ENCODE measurements at places on chromosomes 11 and 22.

DNA sequence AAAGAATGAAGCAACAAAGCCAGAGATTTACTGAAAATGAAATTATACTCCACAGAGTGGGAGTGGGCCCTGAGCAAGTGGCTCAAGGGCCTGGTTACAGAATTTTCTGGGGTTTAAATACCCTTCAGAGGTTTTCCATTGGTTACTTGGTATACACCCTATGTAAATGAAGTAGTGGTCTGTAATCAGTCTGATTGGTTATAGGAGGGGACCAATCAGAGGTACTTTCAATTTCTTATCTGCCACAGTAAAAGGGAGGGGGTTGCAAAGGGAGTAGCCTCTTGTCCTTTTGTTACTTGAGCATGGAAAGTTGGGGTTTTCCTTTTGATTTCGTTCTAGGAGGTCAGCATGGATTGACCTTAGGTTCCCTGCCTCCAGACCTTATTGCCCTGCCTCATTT is 63.5 kb downstream of the ATM start:
- DNase-seq: no peak

DNA sequence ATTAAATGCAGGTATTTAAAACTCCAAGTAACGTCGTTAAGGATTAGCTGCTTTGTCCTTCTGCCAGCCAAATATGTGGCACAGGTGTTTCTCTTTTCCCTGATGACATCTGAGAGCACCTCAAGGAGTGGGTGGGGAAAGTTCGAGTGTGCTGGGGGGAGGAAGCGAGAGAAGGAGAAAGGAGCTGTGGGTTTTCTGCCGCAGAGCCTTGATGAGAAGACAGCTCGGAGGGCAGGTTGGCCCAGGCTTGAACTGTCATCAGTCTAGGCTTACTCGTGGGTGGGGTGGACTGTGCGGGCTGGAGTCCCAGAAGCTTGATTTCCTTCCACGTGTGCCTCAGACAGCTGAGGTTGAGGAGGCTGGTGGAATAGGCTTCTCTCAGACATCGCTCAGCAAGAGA is 15.2 kb upstream of the SORL1-AS1 start:
- no peak for DNase-seq

DNA sequence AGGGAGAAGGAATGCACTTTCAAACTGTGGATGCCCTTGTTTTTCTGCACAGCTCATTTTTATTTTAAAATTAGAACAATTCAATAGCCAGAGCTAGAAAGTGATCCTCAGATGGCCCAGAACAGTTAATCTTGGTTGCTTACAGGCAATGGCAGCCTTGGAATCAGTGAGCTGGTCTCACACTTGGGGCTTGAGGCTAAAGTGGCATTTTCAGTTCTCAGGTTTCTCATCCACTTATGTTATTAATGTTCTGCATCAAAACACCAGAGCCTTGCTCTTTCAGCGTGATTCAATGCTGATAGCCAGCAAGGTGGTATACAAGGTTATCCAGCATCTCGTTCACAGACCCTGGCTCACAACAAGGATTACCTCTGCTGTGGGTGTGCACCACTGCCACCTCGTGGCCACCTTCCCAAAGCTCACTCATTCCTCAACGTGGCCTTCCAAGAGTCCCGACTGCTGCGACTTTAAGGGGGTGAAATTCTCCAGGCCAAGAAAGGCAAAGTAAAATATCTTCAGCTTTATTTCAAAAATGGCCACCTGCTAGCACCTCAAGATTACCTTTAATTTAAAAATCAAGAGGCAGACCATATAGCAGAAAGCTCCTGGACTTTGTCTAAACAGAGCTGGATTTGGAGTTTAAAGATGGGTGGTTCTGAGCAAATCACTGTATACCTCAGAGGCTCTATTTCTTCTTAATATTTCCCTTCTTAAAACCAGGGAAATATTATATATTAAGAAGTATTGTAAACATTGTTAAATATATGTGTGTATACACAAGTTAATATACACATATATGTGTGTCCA is 34.2 kb upstream of the FSHB start:
- peak; percentile 56 for DNase-seq

GRCh38 chr22:26524870-26525269 is 12.6 kb upstream of the TFIP11 start:
- no peak for DNase-seq

GRCh38 chr11:75841739-75842138 is 26.7 kb downstream of the UVRAG start:
- DNase-seq: no peak

GRCh38 chr11:102604875-102605274 is 20.3 kb downstream of the MMP20 start:
- no peak for DNase-seq

- DNase-seq: no peak
Measured at GRCh38 chr11:119710417-119710816, 18.6 kb downstream of the NECTIN1 start.

GRCh38 chr11:100801225-100801999 is 114.3 kb downstream of the ARHGAP42 start:
- no peak for DNase-seq

- DNase-seq: no peak
Measured at GRCh38 chr11:9090488-9091043, 833 bp downstream of the SCUBE2 start.

DNA sequence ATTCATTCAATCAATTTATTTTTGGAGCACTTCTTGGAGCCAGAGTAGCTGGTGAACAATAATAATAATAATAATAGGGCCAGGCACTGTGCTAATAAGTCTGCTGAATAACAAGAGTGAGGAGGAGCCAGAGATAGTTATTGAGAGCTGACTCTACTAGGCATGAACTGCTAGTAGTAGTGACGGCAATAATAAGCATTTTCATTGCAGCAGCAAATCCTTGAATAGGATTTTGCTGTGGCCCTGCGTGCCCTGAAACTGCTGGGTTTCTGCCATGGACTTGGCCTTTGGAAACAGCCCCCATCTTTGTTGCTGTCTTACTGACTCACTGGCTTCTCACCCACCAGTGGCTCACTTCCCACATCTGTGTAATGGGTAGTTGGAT is 545.9 kb downstream of the MIAT start:
- DNase-seq: no peak

GRCh38 chr22:32800158-32800882 is 1.2 kb upstream of the TIMP3 start:
- no peak for DNase-seq

DNA sequence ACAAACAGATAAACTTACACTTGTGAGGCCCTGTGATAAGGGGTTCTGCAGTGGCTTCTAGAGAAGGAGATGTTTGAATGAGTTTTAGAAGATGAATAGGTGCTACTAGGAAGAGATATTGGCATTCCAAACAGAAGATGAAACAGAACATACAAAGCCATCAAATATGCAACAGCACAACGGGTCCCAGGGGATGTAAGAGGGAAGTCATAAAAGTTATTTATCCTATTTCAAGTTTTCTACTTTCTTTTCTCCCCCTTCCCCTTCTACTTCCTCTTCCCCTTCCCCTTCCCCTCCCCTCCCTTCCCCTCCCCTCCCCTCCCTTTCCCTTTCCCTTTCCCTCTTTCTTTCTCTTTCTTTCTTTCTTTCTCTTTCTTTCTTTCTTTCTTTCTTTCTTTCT is 94.9 kb upstream of the CADM1 start:
- DNase-seq: no peak

DNA sequence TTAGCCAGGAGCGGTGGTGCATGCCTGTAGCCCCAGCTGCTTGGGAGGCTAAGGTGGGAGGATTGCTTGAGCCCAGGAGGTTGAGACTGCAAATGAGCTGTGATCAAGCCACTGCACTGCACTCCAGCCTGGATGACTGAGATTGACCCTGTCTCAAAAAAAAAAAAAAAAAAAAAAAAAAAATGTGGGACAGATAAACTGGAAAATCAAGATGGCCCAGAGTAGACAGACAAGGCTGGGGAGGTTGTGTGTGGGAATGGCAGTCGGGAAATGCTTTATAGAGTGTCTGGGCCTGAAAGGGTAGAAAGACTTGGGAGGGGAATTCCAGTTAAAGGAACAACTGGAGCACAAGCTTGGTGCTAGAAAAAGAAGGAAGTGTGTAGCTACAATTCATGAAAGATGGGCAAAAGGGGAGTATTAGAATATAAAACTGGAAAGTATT is 18.2 kb upstream of the WDR74 start:
- no peak for DNase-seq

GRCh38 chr22:46879083-46879482 is 116.6 kb downstream of the TBC1D22A start:
- DNase-seq: no peak

GRCh38 chr11:69371731-69372588 is 78.0 kb downstream of the MYEOV start:
- peak; percentile 27 for DNase-seq

DNA sequence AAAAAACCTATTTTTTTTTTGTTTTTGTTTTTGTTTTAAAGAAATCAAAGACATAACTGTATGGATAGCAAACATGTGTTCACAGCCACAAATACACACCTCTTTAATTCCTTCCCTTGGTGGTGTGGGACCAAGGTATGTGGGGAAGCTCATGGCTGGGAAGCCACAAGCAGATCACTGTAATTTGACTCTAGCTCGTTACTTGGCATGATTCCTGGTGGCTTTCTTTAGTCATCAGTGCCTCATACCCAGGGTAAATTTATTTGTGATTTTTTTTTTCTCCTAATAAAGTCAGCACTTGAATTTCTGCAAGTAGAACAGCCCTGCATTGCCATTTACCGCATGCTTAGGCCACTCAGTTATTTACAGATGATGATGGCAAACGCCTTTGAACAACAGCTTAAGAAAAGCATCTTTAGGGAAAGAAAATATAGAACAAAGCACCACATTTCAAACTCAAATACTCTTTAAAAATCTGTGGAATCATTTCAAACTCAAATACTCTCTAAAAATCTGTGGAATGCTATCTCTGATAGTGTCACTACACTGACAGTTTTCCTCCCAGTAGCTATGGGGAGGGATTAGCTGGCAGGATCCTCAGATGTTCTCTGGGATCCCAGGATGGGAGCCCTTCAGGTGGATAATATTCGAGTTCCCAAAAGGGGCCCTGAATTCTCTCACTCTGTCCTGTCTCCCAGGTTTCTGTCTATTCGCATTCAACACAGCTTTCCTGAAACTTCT is 687.2 kb downstream of the OPCML start:
- no peak for DNase-seq

- DNase-seq: no peak
Measured at GRCh38 chr11:95919514-95919913, 4.4 kb downstream of the MTMR2 start.

DNA sequence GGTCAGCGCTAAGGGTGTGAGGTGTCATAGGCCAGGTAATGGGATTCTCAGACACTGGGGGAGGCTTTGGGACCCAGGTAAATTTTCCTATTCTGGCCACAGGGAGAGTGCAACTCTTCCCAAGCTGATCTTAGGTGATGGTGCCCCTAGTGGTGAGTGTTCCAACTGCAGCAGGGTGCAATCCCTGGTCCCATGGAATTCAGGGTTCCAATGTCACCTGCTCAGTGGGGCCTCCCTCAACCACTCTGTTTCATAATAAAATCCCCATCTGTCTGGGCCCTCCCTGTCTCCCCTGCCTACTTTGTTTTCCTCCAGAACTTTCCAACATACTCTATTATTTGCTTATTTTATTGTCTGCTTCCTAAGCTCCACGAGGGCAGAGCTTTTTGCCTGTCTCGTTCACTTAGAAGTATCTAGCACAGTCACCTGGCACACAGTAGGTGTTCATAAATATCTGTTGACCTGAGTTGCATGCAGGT is 2.9 kb upstream of the SGSM1 start:
- peak; percentile 75 for DNase-seq

DNA sequence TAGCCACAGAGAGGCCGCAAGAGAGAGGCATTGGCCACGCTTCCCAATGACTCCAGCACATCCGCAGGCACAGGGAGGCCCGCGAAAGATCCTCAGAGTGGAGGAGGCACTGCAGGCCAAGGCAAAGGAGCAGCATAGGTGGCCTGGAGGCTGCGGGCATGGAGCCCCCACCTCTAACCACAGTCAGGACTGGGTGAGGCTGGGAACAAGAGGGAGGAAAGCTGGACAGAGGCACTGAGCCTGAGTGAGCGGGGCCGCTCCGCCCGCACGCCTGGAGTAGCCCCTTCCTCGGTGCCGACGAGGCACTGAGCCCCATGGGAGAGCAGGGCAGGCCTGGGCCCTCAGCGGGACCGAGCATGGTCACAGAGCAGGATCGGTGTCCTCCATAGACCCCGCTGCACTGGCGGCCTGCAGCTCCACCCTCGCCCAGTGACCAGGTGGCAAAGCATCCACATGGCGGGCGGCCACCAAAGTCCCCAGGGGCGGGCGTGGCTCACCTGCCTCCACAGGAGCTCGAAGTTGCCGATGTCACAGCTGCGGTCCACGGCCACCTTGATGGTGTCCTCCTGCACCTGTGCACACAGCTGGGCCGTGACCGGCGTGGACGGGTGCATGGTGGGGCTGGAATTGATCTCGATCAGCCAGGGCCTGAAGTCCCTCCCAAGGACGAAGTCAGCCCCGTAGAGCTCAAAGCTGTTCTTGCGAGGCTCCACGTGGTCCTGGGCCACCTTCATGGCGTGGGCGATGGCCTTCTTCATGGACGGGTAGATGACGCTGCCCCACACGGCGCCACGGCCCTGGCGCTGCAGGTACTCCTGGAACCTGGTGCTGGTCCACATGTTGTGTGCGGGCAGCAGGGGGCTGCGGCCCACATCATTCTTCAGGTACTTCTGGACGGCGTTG is 18.9 kb upstream of the IL17REL start:
- no peak for DNase-seq

GRCh38 chr11:124669193-124669592 is 4.3 kb downstream of the SIAE start:
- DNase-seq: peak; percentile 46

DNA sequence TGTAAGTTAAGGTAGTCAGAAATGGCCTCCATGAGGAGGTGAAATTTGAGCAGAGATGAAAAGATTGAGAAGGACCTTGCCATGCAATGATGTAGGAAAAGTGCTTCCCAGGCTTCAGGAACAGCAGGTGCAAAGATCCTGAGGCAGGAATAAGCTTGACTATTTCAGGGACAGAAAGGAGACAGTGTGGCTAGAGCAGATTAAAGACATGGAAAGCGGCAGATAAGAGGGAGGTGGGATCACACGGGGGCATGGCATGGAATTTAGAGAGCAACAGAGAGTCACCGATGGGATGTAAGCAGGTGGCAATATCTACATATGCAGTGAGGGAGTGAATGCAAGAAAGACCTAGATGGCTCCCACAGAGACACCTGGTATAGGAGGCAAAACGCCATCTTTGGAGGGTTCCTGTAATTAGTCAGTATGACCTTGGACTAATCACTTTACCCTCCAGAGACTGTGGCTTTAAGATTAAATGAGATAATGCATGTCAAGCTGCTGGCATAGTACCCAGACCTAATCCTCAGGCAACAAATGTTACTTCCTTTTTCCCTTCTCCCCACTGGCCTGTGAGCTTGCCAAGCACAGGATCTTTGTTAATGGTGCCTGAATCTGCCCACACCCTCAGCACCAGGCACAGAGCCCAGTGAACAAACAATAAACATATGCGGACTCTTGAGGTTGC is 24.6 kb upstream of the ACER3 start:
- DNase-seq: no peak

GRCh38 chr11:131504199-131504949 is 134.0 kb downstream of the NTM start:
- no peak for DNase-seq

Data from liver (tissue), 10 donors.